ENCODE measurements at places on chromosomes 6 and 20. TPM values are rescaled to one million over a fixed set of nuclear protein-coding genes. Genes with fewer than 3 reads are reported as not detected.

DNA sequence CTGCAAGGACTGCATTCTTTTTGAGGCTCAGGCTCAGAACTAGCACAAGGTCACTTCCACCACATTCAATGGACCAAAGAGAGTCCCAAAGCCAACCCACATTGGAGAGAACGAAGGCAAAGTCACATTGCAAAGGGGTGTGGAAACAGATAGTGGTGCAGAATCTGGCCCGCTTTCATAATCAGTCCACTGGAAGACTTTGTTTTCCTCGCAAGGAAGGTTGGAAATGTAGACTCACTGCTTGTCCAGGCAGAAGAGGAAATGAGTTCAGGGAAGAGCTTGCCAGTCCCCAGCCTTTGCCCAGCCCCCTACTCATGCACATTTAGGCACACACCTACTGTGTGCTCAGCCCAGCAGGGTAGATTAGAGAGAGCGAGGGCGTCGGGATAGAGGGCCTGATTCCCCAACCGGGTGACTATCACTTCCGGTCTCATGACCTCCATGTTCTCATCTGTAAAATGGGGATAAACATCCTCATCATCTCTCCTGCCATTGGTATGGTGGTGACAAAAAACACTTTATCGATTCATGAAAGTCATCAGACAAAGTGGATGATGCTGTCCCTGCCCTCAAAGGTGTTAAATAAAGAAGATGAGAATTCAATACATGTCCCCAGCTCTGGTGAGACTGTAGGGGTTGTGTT is 24.3 kb upstream of the CCN5 start:
- H3K4me3 ChIP-seq: no peak overlapping the region
- H3K27ac ChIP-seq: no peak overlapping the region
- peaks cover 32% of the 10 kb centered on the region for H3K4me1 ChIP-seq
- no peak for DNase-seq
- no peaks in the 10 kb centered on the region for H3K27me3 ChIP-seq

GRCh38 chr6:134482593-134483270 is 164.8 kb upstream of the SGK1 start:
- H3K36me3 ChIP-seq: no peaks in the 10 kb centered on the region
- peak; percentile 60 for DNase-seq
- H3K27me3 ChIP-seq: no peaks in the 10 kb centered on the region
- peaks cover 4% of the 10 kb centered on the region for H3K4me1 ChIP-seq
- H3K27ac ChIP-seq: no peak overlapping the region

DNA sequence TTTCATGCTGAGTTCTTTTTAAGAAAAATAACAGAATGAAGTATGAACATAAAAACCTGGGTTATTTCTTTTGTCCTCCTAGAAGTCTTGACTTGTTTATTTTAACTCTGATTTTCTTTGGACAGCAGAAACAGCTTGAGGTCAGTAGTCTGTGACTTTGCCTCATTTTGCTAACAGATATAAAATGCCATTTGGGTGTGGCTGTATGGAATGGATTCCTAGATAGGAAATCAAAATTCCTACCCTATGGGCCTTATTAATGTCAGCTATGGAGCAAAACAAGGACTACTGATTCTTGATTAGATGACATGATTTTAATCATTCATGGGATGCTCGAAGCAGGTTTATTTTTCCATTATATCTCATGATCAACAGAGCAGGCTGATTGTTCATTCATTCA is 46.8 kb upstream of the TENT5A start:
- peaks cover 17% of the 10 kb centered on the region for H3K4me1 ChIP-seq
- H3K27me3 ChIP-seq: no peaks in the 10 kb centered on the region
- H3K36me3 ChIP-seq: no peaks in the 10 kb centered on the region
- no peak overlapping the region for H3K4me3 ChIP-seq
- no peak overlapping the region for H3K27ac ChIP-seq

- no peak overlapping the region for H3K4me3 ChIP-seq
- no peaks in the 10 kb centered on the region for H3K36me3 ChIP-seq
- DNase-seq: no peak
- peaks cover 32% of the 10 kb centered on the region for H3K27me3 ChIP-seq
- no peaks in the 10 kb centered on the region for H3K4me1 ChIP-seq
Measured at GRCh38 chr6:43269273-43270007, 26.2 kb downstream of the TTBK1 start.

GRCh38 chr6:44353336-44353735 is 10.9 kb downstream of the SPATS1 start:
- H3K27ac ChIP-seq: no peak overlapping the region
- no peaks in the 10 kb centered on the region for H3K4me1 ChIP-seq
- DNase-seq: no peak
- peaks cover 5% of the 10 kb centered on the region for H3K27me3 ChIP-seq
- H3K36me3 ChIP-seq: no peaks in the 10 kb centered on the region
- no peak overlapping the region for H3K4me3 ChIP-seq

Gene GRIK2
- total RNA-seq: not detected

DNA sequence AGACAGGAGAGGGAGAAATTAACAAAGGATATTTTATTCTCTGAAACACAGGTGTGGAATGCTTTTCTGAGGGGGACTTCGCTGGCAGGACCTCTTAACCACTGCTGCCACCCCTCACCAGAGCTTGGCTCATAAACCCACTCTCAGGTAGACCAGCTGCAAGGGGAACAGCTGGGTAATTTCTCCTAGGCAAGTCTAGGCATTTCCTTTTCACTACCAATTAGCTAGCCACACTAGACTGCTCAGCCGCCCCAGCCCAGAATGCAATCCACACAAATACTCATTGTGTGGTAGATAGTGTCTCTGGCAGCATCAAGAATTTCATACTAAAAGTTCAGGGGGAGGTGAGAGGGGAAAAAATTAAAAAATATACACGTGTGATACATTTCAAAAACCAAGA is 267.6 kb upstream of the ID4 start:
- no peak for DNase-seq
- H3K4me1 ChIP-seq: no peaks in the 10 kb centered on the region
- H3K27ac ChIP-seq: no peak overlapping the region

GRCh38 chr6:164378330-164378729 is 931.1 kb downstream of the C6orf118 start:
- no peak for DNase-seq
- no peaks in the 10 kb centered on the region for H3K36me3 ChIP-seq
- H3K4me3 ChIP-seq: no peak overlapping the region
- H3K27me3 ChIP-seq: no peaks in the 10 kb centered on the region
- H3K27ac ChIP-seq: no peak overlapping the region

Gene COQ3
- 7.5 TPM for total RNA-seq

DNA sequence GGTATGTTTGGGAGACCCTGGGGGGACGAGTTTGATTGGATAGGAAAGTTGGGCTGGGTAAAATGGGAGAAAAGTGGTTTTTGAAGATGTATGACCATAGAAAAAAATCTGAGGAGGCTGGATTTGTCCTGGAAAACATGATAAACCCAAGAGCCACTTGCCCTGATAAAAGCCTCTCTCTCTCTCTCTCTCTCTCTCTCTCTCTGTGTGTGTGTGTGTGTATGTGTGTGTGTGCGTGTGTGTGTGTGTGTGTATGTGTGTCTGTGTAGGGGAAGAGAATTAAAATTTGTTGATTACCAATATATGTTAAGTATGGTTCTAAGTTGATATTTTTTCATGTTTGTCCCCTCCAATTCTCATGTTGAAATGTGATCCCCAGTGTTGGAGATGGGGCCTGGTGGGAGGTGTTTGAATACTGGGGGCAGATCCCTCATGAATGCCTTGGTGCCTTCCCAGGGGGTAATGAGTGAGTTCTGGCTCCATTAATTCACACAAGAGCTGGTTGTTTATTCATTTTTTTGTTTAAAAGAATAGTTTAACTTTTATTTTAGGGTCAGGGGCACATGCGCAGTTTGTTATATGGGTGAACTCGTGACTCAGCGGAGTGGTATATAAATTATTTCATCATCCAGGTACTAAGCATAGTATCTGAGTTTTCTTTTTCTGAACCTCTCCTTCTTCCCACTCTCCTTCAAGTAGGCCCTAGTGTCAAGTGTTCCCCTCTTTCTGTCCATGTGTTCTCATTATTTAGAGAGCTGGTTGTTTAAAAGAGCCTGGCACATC is 208.8 kb downstream of the TFAP2B start:
- H3K4me1 ChIP-seq: peaks cover 2% of the 10 kb centered on the region
- no peak for DNase-seq
- H3K27ac ChIP-seq: no peak overlapping the region
- no peaks in the 10 kb centered on the region for H3K27me3 ChIP-seq

- no peaks in the 10 kb centered on the region for H3K27me3 ChIP-seq
- no peak overlapping the region for H3K27ac ChIP-seq
- H3K4me3 ChIP-seq: no peak overlapping the region
- DNase-seq: no peak
- H3K4me1 ChIP-seq: no peaks in the 10 kb centered on the region
Measured at GRCh38 chr20:37042986-37043972, 52.5 kb downstream of the RBL1 start.

DNA sequence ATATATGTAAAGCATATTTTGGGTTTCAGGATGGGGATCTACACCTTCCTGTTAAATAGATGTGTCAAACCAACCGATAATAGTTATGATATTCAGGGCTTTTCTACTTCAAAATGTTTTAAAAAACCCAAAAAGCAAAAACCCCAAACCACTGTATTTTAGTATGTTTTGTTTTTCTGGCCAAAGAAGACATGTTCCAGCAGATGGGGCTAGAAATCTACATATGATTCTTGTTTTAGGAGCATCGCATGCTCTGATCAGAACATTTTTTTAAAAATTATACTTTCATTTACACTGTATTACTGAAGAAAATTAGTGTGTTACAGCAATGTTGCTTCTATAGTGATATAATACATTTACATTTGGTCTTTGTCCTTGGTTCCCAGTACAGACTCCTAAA is 11.0 kb downstream of the RMND1 start:
- no peak overlapping the region for H3K27ac ChIP-seq
- H3K27me3 ChIP-seq: no peaks in the 10 kb centered on the region
- H3K4me1 ChIP-seq: peaks cover 18% of the 10 kb centered on the region
- H3K4me3 ChIP-seq: no peak overlapping the region
- no peaks in the 10 kb centered on the region for H3K36me3 ChIP-seq

GRCh38 chr20:34215711-34216381 is 25.4 kb upstream of the ASIP start:
- H3K27ac ChIP-seq: no peak overlapping the region
- no peaks in the 10 kb centered on the region for H3K36me3 ChIP-seq
- no peaks in the 10 kb centered on the region for H3K27me3 ChIP-seq

- no peak overlapping the region for H3K4me3 ChIP-seq
- H3K27me3 ChIP-seq: no peaks in the 10 kb centered on the region
- H3K4me1 ChIP-seq: no peaks in the 10 kb centered on the region
- DNase-seq: no peak
- H3K27ac ChIP-seq: no peak overlapping the region
- no peaks in the 10 kb centered on the region for H3K36me3 ChIP-seq
Measured at GRCh38 chr20:14521016-14521415, 183.6 kb upstream of the FLRT3 start.

DNA sequence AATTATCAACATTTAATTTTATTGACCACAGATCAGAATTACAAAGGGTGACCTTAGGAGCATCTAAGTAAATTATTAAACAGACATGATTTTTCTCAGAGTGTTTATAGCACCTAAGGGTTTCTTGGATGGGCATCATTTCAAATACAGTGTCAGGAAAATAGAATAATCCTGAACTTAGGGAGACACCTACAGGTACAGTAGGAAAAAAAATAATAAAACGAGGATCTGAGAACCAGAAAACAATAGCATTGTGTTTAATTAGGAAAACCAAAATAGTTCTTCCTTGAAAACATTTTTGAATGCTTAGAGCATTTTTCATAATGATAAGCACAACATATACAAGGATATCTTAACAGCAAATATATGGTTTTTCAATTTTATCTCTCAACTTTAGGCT is 39.2 kb downstream of the MMUT start:
- no peaks in the 10 kb centered on the region for H3K4me1 ChIP-seq
- H3K36me3 ChIP-seq: no peaks in the 10 kb centered on the region
- no peaks in the 10 kb centered on the region for H3K27me3 ChIP-seq
- peak; percentile 14 for DNase-seq
- H3K4me3 ChIP-seq: no peak overlapping the region

GRCh38 chr6:56808871-56809359 is 146.0 kb upstream of the BEND6 start:
- no peak overlapping the region for H3K27ac ChIP-seq
- H3K4me3 ChIP-seq: no peak overlapping the region
- DNase-seq: no peak
- H3K27me3 ChIP-seq: no peaks in the 10 kb centered on the region
- no peaks in the 10 kb centered on the region for H3K36me3 ChIP-seq
- H3K4me1 ChIP-seq: peaks cover 12% of the 10 kb centered on the region

Gene LIME1
- total RNA-seq: 11.5 TPM

Data from endothelial cell of umbilical vein (primary cell).